ENCODE measurements at places on chromosomes 16 and 17.

DNA sequence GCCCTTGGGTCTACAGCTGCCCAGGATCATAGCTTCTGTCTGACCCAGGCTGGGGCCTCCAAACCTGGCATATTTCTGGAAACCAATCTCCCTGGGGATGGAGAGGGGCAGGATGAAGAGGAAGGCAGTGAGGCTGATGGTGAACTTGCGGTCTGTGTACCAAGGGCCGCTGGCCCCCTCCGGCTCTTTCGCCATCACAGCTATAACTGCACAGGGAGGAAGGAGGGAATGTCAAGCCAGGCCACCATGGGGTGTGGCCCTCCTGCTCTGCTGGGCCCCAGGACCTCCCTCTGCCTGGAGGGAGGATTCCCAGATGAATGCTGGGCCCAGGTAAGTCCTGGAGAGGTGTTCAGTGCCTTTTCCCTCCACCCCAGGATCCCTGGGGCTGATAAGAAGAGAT is 6.3 kb downstream of the SLC38A7 start:
- no peak for DNase-seq

DNA sequence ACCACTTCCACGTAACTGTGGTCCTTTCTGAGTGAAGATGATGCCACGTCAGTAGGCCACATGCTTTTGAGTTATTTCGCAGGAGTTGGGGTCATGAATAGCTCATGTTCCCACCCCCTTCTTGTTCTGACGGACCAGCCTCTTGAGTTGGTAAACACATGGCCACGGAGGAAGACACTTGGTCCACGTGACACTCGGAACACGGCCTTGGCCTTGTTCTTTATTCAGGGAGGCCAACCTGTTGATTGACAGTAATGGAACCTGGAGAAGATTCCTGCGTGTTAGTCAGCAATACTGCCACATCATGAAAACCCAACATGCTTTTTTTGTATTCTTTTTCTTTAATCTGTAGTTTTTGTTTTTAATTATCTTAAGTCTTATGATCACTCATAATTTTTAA is 56.3 kb downstream of the SEC14L1 start:
- no peak for DNase-seq

GRCh38 chr17:19327031-19327783 is 35.3 kb downstream of the B9D1 start:
- no peak for DNase-seq

DNA sequence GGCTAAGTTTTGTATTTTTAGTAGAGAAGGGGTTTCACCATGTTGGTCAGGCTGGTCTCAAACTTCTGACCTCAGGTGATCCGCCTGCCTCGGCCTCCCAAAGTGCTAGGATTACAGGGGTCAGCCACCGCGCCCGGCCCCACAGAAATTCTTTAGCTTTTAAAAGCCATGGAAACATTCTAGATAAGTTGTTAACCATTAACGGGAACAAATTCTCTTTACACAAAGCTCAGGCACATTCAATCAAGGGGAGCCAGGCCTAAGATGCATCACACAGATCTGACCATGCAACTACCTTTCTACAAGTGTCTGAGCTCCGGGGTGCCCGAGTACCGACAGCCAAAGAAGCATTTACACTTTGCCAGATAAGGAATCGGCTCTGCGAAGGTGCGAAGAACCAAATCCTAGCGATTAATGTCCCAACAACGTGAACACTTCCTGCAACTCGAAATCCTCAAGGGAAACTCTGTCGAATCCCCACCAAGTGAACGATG is 1.0 kb downstream of the EMC8 start:
- no peak for DNase-seq

- DNase-seq: no peak
Measured at GRCh38 chr16:75202069-75202590, 4.8 kb downstream of the CTRB2 start.

GRCh38 chr17:44578947-44579346 is 21.7 kb downstream of the FZD2 start:
- no peak for DNase-seq

DNA sequence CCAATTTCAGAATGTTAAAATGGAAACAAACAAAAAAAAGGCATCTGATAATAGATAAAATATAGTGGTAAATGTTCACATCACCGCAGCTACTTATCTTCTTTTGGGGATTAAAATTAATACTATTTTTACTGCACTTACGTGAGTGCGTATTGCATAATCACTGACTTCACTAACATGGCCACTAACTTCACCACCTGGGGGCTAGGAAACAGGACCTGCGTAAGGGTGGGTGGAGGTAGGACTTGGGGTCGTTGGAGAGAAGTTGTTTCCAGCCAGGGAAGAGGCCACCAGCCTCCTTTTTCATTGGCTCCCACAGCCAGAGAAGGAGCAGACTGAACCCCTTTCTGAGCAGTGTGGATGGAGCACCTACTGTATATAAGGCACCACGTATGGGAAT is 166.4 kb downstream of the SALL1 start:
- no peak for DNase-seq

GRCh38 chr16:16014329-16015224 is 65.2 kb downstream of the ABCC1 start:
- no peak for DNase-seq

GRCh38 chr17:80942423-80943345 is 49.0 kb upstream of the CHMP6 start:
- no peak for DNase-seq

DNA sequence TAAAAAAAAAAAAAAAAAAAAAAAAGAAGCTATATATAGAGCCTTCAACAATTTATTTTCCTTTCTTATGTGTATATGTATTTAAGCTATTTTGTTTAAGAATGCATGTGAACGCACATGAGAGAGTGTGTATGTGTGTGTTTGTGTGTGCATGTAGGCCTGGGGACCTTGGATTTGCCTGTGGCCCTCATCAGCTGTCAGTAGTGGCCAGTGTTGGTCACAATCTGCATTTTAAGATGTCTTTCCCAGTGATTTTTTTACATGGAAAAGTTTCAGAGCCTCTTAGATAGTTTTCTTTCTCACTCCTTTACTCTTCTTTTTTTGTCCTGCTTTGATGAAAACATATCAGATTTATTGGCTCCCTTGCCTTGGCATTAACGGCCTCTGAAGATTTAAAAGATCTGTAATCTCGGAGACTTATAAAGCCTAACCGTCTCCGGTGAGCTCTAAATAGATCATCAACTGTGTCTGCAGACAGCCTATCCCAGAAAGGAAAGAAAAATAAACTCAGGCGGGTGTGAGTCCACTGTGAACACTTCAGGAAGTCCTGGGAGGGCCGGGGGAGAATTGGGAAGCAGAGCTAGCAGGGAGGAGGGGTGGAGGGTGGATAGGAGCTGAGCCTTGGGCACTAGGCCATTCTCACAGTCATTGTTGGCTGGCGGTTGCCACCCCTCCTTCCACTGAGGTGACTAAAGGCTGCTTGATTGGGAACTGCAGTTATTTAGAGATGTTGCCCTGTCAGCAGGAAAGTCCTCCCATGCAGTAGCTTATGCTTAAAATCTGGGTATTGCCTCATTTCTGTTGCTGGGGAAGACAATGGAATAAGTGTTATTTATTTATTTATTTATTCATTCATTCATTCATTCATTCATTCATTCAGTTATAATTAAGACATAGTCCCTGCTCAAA is 86.8 kb downstream of the WWP2 start:
- DNase-seq: no peak

GRCh38 chr17:74249590-74250270 is 24.3 kb upstream of the DNAI2 start:
- DNase-seq: no peak

- no peak for DNase-seq
Measured at GRCh38 chr17:67980456-67980855, 15.8 kb downstream of the C17orf58 start.

GRCh38 chr17:1930337-1930645 is 94.8 kb downstream of the RTN4RL1 start:
- DNase-seq: no peak

GRCh38 chr17:61832463-61832862 is 30.9 kb downstream of the BRIP1 start:
- DNase-seq: no peak

DNA sequence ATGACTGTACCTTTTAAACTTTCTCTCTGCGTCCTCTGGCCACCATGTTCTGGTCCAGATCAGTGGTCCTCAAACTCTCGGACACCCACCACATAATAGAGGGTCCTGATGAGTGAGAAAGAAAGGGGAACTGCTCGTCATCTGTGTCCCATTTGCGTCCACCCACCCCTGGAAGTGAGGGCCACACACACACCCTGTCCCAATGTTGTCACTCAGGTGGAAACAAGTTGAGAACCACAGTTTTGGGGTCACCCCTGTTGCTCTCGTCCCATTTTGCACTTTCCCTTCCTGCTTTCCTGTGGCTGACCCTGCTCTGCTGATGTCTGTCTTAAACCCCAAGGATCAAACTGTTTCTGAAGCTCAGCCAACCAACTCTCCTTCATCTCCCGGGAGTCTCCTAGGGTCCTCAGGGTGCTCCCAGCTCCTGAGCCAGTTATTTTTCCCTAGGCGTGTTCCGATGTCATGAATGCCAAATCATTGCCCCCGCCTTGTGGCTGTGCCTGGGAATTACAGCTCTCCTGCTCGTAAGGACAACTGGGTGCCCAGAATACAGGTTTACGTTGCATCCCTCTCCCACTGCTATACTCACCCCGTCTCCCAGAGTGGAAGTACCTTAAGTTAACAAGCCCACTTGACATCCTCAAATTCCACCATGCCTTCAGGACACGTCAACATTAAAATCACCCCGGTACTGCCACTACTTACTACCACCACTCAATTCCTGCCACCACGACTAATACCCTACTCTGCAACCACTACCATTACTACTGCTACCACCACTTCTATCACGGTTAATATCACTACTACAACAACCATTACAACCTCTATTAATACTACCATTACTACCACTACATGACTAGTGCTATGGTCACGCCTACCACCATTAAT is 26.0 kb upstream of the HNF1B start:
- no peak for DNase-seq

DNA sequence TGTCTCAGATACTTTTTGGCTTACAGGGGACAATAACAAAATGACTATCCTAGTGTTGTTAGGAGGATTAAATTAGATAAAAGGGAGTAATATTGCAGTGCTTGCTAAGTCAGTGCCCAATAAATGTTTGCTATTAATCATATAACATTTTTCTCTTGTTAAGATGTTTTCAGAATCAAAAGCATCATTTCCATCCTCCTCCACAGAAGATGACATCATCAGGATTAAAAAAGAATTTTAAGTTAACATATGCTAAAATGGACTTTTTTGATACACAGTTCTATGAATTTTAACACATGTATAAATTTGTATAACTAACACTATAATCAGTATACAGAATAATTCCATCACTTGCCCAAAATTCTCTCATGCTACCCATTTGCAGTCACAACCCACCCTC is 492.6 kb downstream of the GRIN2A start:
- no peak for DNase-seq

DNA sequence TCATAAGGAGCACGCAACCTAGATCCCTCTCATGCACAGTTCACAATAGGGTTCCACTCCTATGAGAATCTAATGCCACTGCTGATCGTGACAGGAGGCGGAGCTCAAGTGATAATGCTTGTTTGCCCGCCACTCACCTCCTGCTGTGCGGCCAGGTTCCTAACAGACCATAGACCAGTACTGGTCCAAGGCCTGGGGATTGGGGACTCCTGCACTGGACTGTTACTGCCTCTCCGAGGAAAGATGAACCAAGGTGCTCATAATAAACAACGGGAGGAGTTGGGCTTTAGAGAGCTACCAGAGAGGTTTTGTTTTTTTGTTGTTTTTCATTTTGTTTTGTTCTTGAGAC is 58.2 kb downstream of the TK2 start:
- no peak for DNase-seq

DNA sequence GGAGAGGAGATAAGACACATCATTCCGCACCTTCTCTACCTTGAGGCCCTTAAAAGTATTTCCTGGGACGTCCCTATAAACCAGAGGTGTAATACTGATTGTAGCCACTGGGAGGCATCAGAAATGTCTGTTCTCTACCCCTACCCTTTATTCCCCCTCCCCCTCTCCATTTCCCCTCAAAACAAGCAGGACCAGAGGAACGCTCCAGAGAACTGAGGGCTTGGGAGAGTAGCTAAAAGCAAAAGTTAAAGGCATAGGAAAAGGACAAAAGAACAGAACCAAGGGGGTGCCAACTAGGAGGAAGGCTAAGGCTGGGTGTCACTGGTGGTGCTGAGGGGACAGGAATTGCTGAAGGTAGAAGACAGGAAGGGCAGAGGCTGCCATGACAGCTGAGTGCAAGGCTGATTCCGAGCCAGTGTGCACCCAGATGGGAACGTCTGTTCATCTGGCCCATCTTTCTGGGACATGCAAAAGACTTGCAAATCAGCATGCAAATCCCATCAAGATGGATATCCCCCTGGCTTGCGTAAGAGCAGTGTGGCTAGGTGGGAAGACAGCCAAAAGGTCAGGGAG is 6.7 kb downstream of the CAMTA2 start:
- no peak for DNase-seq

DNA sequence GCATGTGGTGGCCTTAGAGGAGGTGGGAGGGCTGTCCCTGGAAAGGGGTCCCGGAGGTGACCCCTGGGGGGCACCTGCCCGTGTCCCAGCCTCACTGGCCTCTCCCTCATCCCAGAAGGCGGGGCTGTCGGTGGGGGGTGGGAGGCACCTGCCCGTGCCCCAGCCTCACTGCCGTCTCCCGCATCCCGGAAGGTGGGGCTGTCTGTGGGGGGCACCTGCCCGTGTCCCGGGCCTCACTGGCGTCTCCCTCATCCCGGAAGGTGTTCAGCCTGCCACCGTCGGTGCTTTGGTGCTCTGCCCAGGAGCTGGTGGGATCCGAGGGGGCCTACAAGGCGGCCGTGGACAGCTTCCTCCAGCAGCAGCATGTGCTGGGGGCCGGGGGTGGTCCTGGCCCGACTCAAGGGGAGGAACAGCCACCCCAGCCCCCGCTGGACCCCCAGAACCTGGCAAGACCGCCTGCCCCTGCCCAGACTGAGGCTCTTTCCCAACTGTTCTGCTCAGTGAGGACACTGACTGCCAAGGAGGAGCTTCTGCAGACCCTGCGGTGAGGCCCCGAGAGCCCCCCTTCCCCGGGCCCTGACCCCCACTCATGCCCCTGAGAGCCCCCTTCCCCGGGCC is 6.2 kb downstream of the CTU2 start:
- DNase-seq: no peak

- no peak for DNase-seq
Measured at GRCh38 chr17:2704031-2704889, 7.3 kb downstream of the CLUH start.

DNA sequence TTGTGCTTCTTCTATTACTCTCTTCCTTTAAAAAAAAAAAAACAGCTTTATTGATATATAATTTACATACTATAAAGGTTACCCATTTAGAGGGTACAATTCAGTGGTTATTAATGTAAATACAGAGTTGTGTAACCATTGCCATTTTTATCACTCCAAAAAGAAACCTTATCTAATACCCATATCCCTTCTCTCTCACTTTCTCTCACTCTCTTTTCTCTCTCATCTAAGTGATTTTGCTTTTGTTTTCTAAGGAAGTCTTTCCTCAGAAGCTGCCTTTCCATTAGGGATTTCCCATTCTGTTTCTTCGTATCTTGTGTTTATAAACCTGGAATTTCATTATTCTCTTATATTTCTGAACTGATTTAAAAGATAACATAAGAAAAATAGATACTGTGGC is 55.5 kb downstream of the NFAT5 start:
- DNase-seq: no peak

Measured in activated B cell treated with CpG ODN at 0.5 μM for 24 hours (primary cell).